Mammary epithelial cell (primary cell): ENCODE measurements at places on chromosomes 3 and 15.
A peak's percentile ranks its signal among the peaks of the same experiment; 100 is the strongest.

GRCh38 chr3:36303286-36303685 is 77.0 kb upstream of the STAC start:
- DNase-seq = no peak

GRCh38 chr15:62094388-62094787 is 27.6 kb downstream of the C2CD4A start:
- DNase-seq = no peak

DNA sequence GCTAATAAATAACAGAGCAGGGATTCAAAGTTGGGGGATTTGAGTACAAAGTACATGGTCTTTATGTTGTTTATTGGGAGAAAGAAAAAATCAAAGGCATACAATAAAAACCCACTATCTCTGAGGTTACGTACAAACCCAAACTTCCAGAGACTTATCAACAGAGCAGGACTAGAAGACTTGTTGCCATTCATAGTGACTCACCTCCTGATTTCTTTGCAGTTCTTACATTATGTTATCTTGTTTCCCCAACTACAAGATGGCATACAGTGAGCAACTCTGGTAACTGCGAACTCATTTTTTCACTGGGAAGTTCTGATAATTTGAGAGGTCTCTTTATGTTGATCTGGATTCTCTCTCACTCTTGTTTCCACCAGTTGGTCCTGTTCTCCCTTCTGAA is 80.6 kb upstream of the ETV5 start:
- DNase-seq = no peak

DNA sequence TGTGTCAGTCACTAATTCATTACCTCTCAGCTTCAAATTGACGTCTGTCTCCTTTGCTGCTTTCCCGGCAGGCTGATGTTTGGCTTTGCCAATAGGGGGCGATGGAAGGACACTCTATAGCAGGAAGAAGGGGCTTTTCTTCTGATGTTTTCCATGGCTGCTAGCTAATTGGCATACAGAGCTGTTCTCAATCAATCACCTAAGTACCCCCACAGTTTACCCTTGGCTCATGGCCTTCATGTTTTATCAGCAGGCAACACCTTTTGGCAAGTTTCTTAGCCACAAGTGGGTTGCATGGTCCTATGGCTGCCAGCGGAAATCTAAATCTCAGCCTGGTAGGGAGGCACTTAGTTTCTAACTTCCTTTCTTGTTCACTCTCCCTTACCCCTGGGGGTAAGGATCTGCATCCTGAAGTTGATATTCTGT is 45.0 kb downstream of the ESYT3 start:
- peak; percentile 15 for DNase-seq

- peak; percentile 16 for DNase-seq
Observed at GRCh38 chr3:66675366-66675765, 174.5 kb upstream of the LRIG1 start.

DNA sequence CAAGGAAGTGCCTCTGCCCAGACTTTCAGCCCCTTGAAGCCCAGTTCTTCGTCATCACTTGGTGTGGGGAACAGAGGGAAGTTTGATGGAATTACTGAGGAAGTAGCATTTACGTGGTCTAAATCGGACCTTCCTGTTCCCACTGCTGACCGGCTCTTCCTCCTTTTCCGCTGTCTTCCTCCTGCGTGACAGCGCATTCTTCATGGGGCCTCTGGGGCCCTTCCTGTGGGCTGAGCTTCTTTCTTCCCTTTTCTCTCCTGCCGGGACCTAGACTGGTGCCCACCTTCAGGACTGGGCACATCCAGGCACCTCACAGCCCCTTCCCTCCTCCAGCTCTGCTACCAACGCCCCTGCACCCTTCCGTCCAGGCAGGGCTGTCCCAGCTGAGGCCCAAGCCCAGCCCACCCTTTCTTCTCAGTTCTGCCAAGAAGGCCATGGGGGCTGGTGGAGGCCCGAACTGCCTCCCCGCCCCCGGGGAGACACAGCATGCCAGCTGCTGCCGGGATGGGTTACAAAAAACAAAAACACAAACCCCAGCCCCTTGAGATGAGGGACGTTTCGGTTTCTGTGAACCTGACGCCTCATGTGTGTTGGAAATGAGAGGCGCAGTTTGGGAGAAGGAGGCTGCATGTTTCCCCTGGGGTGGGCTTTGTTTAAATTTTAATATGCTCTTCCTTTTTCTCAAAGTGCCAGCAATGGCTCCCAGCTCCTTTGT is 19.1 kb downstream of the ZNF710 start:
- DNase-seq = no peak

DNA sequence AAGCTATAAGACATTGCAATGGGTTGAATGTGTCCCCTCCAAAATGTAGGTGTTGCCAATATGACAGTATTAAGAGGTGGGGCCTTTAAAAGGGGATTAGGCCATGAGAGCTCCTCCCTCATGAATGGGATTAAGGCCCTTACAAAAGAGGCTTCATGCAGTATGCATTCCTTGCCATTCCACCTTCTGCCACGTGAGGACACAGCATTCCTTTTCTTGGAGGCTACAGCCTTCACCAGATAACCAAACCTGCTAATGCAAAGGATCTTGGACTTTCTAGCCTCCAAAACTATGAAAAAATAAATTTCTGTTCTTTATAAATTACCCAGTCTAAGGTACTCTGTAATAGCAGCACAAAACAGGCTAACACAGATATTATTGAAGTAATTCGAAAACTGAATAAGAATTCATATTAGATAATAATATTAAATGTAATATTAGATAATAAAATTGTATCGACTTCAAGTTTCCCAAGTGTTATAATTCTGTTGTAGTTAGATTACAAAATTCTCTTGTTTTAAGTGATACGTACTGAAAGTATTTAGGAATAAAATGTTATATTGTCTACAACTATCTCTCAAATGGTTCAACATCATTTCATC is 29.4 kb upstream of the ATP8B4 start:
- DNase-seq = peak; percentile 70

GRCh38 chr3:126349611-126350501 is 7.4 kb downstream of the KLF15 start:
- DNase-seq = no peak

- DNase-seq = no peak
Observed at GRCh38 chr3:123571973-123572365, 12.9 kb downstream of the HACD2 start.

DNA sequence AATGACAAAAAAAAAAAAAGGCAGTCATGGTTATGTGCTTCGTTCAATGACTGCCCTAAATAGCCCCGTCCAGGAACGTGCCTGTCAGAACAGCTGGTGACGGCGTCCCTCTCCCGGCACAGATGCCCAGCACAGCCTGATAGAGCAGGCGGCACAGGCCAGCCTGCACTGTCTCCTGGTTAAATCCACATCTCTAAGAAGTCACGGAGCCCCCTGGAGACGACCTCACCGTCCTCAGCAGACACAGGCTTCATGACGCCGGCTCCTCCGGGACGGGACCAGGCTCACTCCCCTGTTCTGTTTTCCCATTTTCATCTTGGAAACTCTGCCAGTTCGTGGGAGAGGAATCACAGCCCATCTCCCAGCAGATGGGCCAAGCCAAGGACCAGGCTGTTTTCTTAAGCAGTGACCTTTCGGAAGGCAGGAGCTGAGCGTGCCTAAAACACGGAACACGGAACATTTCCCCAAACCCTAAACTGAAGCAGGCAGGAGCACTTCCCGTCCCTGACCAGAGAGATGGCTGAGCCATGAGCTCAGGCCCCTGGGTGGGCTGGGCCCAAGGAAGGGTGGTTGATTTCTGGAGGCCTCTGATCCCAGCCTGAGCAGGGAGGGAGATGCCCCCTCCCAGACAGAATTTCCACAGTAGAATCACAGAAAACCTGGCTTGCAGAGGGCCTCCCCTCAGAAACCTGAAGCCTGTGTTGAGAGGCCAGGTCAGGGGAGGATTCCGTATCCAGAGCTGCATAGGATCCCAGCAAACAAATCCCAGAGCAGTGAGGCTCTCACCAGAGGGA is 35.9 kb downstream of the ADCY5 start:
- DNase-seq = no peak

- DNase-seq = no peak
Observed at GRCh38 chr15:23416349-23417276, 30.4 kb downstream of the GOLGA6L2 start.

GRCh38 chr3:32703491-32703972 is 18.5 kb downstream of the CNOT10 start:
- no peak for DNase-seq

DNA sequence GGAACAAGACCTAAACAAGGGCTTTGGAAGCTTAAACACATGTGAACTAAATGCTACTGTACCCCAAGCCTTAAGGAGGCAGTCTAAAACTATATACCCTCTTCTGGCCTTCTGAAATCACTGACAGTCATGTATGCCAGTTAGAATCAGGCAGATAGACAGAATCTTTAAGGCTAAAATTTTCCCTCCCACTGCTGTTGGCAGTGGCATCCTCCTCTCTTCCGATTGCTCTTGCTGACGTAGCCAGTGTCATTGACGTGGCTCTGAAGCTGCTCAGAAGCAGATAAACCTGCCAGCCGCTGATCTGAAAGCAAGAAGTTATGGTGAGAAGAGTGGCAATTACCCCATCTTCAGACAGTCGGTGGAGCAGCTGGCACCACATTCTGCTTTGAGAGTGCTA is 3.3 kb downstream of the RYR3 start:
- DNase-seq = no peak

DNA sequence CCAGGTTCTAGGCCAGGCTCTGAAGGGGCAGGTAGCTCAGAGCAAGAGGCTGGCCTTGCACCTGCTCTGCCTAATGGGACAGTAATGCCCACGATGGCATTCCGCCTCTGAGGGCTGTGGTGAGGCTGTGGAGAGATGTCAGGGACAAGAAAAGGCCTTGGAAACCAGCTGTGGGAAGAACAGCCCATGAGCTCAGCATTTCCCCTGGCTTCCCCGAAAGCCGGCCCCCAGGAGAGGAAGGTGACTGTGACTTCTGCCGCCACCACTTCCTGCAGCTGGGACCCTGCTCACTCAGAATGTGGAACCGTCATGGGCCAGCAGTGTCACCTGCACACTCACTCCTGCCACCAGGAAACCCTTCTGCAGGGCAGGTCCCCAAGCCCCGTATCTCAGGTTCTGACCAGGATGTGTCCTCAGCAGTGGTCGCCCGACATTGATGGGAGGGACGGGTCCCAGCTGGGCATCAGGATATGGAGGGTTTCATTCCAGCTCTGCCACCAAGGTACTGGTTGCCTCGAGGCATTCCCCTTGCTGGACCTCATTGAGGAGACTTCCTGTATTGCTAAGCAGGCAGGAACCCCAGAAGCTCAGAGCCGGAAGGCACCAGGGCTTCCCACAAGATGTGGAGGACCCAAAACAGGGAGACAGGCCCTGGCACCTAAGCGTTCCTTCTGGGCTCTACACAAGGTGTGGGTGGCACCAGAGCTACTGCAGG is 30.7 kb downstream of the SEMA7A start:
- DNase-seq = no peak

DNA sequence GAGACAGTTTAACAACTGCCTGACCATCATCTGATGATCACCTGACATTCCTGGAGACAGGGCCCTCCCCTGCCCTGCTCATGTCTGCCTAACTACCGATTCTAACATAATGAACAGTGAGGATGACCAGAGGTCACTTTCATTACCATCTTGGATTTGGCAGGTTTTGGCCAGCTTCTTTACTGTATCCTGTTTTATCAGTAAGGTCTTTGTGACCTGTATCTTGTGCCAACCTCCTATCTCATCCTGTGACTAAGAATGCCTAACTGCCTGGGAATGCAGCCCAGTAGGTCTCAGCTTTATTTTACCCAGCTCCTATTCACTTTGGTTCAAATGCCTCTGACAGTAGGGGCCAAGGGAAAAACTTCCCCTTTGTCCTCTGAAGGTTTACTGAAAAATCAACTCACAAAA is 40.2 kb downstream of the METTL6 start:
- peak; percentile 60 for DNase-seq

- no peak for DNase-seq
Observed at GRCh38 chr3:94167346-94167745, 104.5 kb downstream of the NSUN3 start.

DNA sequence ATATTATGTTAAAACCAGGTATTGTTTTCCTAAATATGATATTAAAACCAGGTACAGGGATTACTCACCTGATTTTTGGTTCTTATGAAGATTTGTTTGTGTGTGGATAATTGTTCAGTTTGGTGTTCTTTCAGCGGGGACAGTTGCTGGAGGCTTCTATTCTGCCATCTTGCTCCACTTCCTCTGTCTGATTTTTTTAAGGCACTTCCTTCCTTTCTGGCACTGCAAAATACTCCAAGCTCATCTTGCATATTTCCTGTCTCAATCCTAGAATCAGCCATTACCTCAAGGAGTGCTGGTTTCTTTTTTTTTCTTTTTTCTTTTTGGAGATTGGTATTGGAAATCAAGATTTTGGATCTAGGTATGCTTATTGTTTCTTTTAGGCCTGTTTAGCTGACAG is 229.9 kb downstream of the SV2B start:
- DNase-seq = no peak

- DNase-seq = peak; percentile 73
Observed at GRCh38 chr15:29278436-29279105, 8.9 kb upstream of the NSMCE3 start.

GRCh38 chr3:41508063-41508696 is 308.9 kb downstream of the CTNNB1 start:
- DNase-seq = peak; percentile 91

DNA sequence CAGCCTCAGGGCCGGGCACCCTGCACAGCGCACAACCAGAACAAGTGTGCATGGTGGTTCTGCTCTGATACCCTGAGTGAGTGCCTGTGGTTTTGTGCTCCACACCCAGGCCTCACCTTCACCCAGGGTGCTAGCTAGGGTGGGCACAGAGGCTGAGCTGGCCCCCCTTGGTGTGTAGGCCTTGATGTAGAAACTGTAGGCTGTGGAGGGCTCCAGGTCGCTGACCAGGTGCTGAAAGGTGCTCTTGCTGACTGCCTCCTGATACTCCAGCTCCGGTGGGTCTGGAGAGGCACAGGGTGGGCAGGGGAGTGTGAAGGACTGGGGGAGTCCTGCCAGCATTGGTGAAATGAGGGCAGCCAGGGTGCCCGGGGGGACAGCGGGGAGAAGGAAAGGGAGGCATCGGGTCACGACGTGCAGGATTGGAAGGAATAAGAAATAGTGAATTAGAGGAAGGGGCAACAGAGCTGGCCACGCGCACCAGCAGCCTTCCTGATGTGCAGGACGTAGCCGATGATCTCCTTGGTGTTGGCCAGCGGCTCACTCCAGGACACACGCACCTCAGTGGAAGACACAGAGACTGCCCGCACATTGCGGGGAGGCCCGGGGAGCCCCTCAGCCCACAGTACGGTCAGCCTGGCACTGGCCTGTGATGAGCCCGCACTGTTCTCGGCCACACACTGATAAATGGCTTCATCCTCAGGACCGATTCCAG is 26.6 kb downstream of the RNU5B-1 start:
- DNase-seq = no peak

DNA sequence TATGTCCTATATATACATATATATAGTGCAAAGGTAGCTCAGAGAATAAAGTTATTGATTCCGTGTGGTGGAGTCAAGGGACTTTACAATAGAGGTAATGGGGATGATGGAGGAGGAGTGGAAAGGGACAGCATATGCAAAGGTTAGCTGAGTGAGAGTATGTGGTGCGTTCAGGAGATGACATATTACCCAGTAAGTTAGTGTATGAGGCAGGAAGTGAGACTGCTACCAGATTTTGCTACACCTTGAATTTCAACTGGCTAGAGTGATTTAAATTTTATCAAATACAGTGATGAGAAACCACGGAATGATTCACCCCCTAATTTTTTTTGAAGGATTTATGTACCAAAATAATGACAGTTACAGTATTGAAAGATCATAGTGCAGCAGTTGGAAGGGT is 2.8 kb downstream of the ACTL6A start:
- DNase-seq = peak; percentile 4

- DNase-seq = peak; percentile 83
Observed at GRCh38 chr15:74400915-74401757, 32.6 kb downstream of the SEMA7A start.
